ENCODE measurements at places on chromosomes 16 and 17.

- DNase-seq, result no peak
Observed at GRCh38 chr17:79159471-79159870, 84.8 kb downstream of the ENGASE start.

GRCh38 chr17:80803451-80804428 lies 187.9 kb upstream of the CHMP6 start:
- DNase-seq, result no peak

DNA sequence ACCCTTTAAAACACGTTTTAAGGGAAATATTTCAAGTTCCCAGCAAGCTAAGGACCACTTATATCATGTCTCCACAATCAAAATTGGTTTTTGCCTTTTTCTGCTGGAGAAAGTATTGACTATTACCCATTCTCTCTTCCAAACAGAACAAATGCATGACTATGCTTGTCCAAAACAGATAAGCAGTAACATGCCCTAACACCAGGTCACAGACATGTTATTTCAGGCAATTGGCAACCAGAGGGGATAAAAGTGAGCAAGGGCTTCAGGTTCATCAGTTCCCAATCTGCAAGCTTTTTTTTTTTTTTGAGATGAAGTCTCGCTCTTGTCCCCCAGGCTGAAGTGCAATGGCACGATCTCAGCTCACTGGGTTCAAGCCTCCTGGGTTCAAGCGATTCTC lies 15.0 kb downstream of the SKA2 start:
- DNase-seq, result no peak

GRCh38 chr16:8955828-8956227 lies 7.9 kb downstream of the USP7 start:
- no peak for DNase-seq

DNA sequence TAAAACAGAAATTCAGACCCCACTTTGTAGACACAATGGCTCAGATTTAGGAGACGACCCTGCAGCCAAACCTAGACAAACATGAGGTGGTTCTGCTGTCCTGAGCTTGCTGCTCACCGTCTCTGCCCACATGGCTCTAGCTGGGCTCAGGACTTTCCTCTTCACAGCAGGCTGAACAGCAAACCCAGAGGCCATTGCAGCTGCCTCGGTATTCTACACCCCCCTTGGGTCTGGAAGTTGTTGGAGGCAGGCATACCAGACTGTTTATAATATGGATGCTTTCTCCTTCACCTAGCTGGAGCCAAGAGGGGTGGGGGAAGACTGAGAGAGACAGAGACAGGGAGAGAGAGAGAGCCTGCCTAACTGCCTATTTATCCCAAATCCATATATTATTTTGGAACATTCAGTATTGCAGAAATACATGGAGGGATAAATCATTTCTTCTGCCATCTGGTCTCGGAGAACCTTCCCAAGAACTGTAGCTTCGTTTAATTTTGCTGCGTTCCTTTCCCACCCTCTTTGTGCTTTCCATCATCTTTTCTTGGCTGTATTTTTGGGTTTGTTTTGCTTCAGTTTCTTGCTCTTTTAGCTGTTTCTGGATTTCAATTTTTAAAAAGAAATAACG lies 628.2 kb upstream of the RBFOX1 start:
- DNase-seq, result no peak

DNA sequence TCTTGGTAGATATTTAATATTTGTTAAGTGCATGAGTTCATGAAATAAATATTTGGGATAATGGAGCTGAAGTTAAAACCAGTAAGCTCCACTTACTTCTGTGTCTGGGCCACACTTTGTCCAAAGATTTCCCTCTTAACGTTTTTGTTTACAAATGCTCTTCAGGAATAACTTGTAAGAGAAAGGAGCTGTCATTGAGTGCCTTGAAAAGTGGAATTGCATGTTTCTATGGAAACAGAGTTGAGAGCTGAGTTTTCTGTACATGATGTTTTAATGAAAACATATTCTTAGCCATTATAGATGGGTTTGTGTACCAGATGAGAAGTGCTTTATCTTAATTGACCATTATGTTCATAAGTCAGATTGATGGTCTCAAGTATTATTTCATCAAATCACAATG lies 1045.4 kb upstream of the EEF2KMT start:
- no peak for DNase-seq

DNA sequence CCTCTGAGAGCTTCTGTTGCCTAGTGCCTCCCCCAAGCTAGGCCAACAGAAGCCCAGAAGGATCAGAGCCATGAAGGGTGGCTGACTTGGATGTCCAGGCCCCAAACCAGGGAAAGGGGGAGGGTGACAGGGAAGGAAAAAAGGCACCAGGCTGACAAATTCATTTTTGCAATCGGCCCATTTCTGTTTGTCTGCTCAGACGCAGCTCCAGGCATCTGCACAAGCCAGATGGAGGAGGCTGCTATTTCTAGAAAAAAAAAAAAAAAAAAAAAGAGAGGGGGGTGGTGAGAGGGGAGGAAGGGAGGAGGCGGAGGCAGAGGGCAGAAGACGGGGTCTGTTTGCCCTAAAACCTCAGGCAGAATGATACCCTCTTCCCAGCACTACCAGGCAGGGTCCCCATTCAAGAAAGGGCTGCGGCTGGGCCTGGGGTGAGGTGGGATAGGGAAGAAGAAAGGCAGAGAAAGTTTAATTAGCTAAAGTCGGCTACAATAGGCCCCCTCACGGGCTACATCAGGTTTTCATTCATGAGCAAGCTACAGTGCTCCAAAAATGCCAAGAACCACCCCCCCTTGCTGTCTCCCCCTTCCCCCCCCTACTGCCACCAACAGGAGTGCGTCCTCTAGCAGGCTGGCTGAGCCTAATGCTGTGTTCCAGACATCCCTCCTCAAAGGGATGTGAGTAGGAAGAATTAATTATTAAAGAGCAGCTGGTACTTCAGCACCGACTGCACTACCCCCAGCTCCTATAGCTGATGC lies 2.4 kb downstream of the HDAC5 start:
- no peak for DNase-seq

DNA sequence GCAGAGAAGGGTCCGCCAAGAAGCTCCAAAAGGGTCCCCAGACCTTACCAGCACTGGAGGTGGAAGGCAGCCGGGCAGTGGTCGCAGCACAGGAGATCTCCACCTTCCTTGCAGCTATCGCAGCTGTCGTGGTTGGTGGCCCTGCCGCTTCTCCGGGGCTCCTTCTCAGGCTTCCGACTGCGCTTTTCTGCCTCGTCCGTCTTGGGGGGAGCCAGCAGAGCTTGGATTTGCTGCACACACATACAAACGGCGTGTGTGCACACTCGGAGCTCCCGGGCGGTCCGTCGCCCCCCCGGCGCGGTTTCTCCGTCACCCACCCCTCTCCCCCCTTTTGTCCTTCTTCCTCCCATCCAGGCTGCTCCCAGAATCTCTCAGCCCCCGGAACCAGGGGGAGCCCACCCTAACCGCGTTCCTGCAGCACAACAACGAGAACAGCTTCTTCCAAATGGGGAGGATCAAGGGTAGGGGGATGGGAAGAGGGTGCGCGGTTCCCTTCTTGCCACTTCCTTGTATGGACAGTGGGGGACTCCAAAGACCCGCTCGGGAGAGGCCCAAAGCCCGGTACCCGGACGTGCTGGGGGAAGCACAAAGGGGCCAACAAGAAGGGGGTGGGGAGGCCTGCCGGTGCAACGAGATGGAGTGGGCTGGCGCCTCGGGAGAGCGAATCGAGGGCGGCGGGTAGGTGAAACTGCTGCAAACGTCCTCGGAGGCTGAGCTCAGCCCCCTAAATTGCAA lies 1.1 kb downstream of the PHF12 start:
- peak; percentile 40 for DNase-seq

Measured in fibroblast of mammary gland (primary cell).